Activated CD8-positive, alpha-beta memory T cell treated with anti-CD3 and anti-CD28 coated beads, Interleukin-2, amount 10 ng/mL, durations not matched to agents 7 days and 5 days (primary cell): ENCODE measurements at places on chromosomes 2 and 18. TPM values are rescaled to one million over a fixed set of nuclear protein-coding genes. Genes with fewer than 3 reads are reported as not detected.

GRCh38 chr2:43676322-43677050 is at the start of gene C1GALT1C1L:
TSS of gene C1GALT1C1L (minus strand) at chr2:43676429. CDS start at chr2:43676322, 107 bp downstream.
- H3K27me3 ChIP-seq, result peaks cover 33% of the 10 kb centered on the region
- no peak within 1 kb of the TSS for H3K27ac ChIP-seq
- DNase-seq, result no peak
- peak within 1 kb of the TSS; percentile 51 for H3K4me3 ChIP-seq
- H3K36me3 ChIP-seq, result no peaks in the 10 kb centered on the region

DNA sequence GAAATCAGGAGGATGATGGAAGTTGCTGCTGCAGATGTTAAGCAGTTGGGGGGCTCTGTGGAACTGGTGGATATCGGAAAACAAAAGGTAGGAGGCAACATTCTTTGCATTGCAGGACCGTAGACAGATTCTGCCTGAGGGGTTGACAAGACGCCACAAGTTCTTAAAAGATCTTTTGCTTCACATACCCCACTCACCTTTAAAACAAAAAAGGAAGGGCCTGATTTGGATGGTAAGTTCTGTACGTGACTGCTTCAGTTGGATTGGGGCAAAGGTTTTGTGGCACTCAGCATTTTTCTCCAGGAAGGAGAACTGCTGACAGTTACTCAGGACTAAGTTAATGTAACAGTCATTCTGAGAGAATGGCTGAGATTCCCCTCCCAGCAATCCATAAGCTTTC is 5.2 kb downstream of the CNDP2 start:
- peaks cover 44% of the 10 kb centered on the region for H3K36me3 ChIP-seq
- no peak for DNase-seq
- peaks cover 49% of the 10 kb centered on the region for H3K4me1 ChIP-seq

DNA sequence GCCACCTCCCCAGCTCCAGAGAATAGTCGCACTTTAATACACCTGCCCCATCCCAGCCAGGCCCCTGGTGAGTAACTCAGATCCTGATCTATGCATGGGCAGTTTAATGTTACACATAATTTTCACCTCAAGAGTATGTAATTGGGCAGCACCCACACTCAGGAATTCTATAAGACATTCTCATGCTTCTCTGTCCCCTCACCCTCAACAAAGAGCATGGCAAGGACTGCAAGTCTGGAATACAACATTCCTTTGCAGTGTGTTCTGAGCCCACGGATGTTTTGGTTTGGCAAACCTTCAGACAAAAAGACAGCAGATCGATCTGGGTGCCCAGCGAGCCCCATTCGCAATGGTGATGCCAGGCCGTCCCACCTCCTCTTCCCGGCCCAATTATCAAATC is 4.9 kb upstream of the SLC14A1 start:
- H3K4me3 ChIP-seq, result no peak overlapping the region
- peaks cover under 1% of the 10 kb centered on the region for H3K4me1 ChIP-seq
- peaks cover 2% of the 10 kb centered on the region for H3K27me3 ChIP-seq
- no peaks in the 10 kb centered on the region for H3K36me3 ChIP-seq
- DNase-seq, result no peak

- no peaks in the 10 kb centered on the region for H3K4me1 ChIP-seq
- H3K27me3 ChIP-seq, result peaks cover 5% of the 10 kb centered on the region
- H3K36me3 ChIP-seq, result no peaks in the 10 kb centered on the region
- no peak for DNase-seq
- no peak overlapping the region for H3K27ac ChIP-seq
- no peak overlapping the region for H3K4me3 ChIP-seq
These were observed 77.8 kb downstream of the RDH14 start for GRCh38 chr2:18482666-18483065.

The CAD gene
- total RNA-seq, result 99.5 TPM

The KIAA2012 gene
- total RNA-seq, result not detected

The CYB5A gene
- total RNA-seq, result 35.6 TPM

The DYNAP gene
- not detected for total RNA-seq

- peaks cover 26% of the 10 kb centered on the region for H3K4me1 ChIP-seq
- H3K27ac ChIP-seq, result peak overlapping the region; percentile 99
- DNase-seq, result no peak
These were observed 136.7 kb downstream of the TMEM247 start for GRCh38 chr2:46615986-46616485.

DNA sequence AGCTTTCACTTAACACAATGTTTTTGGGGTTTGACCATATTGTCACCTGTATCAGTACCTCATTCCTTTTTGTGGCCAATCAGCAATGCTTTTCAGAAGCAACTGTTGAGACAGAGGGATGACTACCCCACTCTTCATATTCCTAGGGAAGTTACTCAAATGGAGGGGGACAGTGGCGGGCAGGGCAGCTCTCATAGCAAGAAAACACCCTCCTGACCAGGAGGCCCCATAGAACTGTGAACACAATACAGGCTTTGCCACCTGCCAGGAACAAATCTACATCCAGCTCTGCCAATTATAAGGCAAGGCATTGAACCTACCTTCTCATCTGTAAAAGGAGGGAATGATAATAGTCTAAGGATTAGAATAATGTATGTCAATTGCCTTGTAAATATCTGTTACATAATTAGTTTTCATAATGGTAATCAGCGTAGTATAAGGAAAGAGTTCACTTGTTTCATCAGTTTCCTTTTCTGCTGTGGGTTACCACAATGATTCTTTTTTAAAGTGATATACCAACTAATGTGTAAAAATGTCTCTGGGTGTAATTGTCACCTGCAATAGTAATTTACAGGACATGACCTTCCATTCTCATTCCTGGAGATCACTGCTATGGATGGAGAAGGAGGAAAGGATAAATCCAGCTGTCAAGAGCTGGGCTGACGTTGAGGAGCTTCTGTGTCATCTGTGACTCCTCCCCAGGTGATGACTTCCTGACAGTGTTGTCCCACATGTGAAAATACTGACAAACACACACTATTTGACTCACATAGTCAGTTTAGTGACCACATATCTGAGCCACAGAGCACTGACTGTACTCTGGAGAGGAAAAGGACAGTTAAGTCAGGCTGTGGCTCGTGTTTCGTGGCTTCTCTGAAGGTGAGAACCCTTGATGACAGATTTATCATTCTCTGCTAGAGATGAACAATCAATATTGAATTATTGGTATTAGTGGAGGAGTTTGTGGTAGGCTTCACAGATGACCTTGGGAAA is 13.5 kb downstream of the ALPK2 start:
- peaks cover 29% of the 10 kb centered on the region for H3K4me1 ChIP-seq
- H3K4me3 ChIP-seq, result peak overlapping the region; percentile 44
- H3K27ac ChIP-seq, result peak overlapping the region; percentile 90
- no peaks in the 10 kb centered on the region for H3K36me3 ChIP-seq
- peaks cover 37% of the 10 kb centered on the region for H3K27me3 ChIP-seq
- peak; percentile 90 for DNase-seq

DNA sequence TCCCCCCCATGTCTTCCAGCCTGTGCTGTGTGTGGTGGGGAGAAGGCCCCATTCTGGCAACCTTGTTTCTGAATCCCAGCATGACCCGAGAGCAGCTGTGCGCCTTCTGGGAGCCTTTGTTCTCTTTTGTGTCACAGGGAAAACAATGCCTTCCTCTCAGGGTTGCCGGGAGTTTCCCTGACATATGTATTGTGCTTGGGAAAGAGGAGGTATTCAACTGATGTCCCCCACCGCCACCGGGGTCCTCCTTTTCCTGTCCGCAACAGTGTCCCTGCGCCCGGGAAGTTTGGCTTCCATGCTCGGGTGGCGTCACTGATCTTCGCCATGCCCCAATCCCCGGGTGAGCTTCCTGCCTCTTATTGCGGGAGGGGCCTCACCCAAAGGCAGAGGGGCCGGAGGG is 77.5 kb upstream of the ASB18 start:
- no peak overlapping the region for H3K27ac ChIP-seq
- H3K36me3 ChIP-seq, result no peaks in the 10 kb centered on the region
- H3K27me3 ChIP-seq, result peaks cover 16% of the 10 kb centered on the region
- DNase-seq, result no peak
- no peaks in the 10 kb centered on the region for H3K4me1 ChIP-seq

The RAPGEF4 gene
- total RNA-seq, result not detected

DNA sequence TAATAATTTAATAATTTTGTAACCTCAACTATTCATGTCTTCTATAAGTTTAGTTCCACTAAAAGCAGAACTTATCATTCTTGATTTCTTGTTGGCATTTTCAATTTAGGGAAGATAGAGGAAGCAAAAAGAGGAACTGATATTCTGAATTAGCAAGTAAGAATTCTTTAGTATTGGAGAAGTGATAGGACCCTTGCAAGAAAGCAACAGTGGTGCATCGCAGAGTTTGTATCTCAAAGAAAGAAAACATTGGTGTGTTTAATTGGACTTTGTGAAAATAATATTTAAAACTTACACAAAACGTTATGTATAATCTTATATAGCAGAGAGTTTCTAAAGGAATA is 36.5 kb upstream of the TNFRSF11A start:
- DNase-seq, result no peak
- no peak overlapping the region for H3K27ac ChIP-seq
- no peaks in the 10 kb centered on the region for H3K27me3 ChIP-seq
- peaks cover 2% of the 10 kb centered on the region for H3K4me1 ChIP-seq
- H3K4me3 ChIP-seq, result no peak overlapping the region

The UNC80 gene
- total RNA-seq, result not detected

GRCh38 chr2:161335626-161336025 is 27.4 kb downstream of the PSMD14 start:
- no peak overlapping the region for H3K4me3 ChIP-seq
- peaks cover 2% of the 10 kb centered on the region for H3K4me1 ChIP-seq
- H3K36me3 ChIP-seq, result peaks cover 33% of the 10 kb centered on the region
- H3K27ac ChIP-seq, result no peak overlapping the region
- DNase-seq, result no peak

DNA sequence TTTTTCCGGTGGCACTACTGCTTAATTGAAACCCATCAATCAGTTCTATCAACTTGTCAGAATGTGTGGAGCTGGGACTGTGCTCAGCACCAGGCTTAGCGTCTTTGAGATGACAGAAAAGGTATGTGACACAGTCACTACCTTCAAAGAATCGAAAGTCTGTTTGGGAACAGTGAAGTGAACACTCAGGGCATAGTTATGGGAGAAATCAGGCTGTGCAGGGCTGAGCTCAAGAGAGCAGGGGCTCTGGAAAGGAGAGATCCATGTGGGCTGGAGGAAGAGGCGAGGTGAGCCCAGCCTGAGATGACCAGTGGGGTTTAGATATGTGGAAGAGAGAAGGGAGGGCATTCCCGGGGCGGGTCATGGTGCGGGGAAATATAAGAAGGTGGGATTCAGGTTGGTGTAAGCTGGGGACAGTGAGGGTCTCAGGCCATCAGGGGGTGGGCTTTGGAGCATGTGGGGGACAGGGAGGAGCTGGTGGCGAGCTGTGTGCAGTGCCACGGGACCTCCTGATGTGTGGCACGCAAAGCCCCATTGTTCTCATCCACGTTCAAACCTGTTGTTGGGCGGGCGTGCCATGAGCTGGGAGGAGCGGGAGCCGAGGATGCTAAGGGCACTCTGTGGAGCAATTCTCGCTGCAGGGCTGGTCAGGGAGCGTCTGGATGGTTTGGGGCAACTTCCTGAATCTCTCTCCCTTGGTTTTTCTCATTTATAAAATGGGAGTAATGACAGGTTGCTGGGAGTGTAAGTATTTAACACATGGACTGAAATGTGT is 72.5 kb downstream of the VAPA start:
- H3K27me3 ChIP-seq, result peaks cover 4% of the 10 kb centered on the region
- no peak for DNase-seq
- no peak overlapping the region for H3K4me3 ChIP-seq
- no peaks in the 10 kb centered on the region for H3K4me1 ChIP-seq

GRCh38 chr18:48519431-48520100 is 19.3 kb upstream of the CTIF start:
- H3K36me3 ChIP-seq, result no peaks in the 10 kb centered on the region
- DNase-seq, result no peak
- H3K27ac ChIP-seq, result no peak overlapping the region

GRCh38 chr18:63342206-63342605 is 22.6 kb upstream of the BCL2 start:
- peaks cover 29% of the 10 kb centered on the region for H3K36me3 ChIP-seq
- peaks cover 6% of the 10 kb centered on the region for H3K4me1 ChIP-seq
- peak; percentile 47 for DNase-seq
- H3K27ac ChIP-seq, result no peak overlapping the region
- no peak overlapping the region for H3K4me3 ChIP-seq

GRCh38 chr18:1578505-1578904 is 673.8 kb downstream of the ADCYAP1 start:
- H3K27me3 ChIP-seq, result no peaks in the 10 kb centered on the region
- no peaks in the 10 kb centered on the region for H3K36me3 ChIP-seq
- no peaks in the 10 kb centered on the region for H3K4me1 ChIP-seq
- DNase-seq, result no peak
- H3K4me3 ChIP-seq, result no peak overlapping the region

- no peak overlapping the region for H3K27ac ChIP-seq
- no peaks in the 10 kb centered on the region for H3K36me3 ChIP-seq
- no peak overlapping the region for H3K4me3 ChIP-seq
- DNase-seq, result no peak
- no peaks in the 10 kb centered on the region for H3K27me3 ChIP-seq
- peaks cover 1% of the 10 kb centered on the region for H3K4me1 ChIP-seq
These were observed 433.7 kb downstream of the MBD2 start for GRCh38 chr18:53790786-53791185.
